HuH-7 (cell line): ENCODE measurements at places on chromosomes 11 and 22.

DNA sequence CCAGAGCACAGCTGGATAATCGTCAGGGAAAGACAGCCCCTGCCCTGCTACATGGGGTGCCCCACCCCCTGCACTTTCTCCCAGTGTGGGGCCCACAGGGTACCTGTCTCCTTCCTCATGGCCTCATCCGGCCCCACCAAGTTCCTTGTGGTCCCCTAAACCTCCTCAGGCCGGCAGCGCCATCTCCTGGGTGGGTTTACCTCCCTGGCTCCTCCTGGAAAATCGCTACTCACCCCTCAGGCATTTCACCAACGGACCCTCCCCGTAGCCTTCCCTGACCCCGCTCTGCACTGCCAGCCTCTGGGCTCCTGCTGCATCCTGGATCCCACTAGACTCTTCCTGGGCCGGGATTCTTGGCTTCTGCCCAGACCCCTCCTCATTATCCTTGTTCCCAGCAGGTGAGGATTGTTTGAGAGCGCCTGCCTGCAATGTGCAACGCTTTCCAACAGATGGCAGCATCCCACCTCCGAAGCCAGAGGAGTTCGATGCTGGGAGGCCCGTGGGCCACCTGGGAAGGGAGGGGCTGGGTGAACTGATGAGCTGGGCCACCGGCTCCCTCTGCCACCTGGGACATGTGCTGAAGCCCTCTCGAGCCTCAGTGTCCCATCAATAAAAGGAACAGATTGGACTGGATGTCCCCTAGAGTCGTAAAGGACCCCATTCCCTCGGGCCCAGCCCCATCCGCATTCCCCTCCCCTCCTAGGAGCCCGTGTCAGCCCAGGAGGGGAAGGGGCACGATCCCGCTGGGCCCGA, 44.2 kb upstream of the TTLL12 start:
- DNase-seq, result peak; percentile 95

DNA sequence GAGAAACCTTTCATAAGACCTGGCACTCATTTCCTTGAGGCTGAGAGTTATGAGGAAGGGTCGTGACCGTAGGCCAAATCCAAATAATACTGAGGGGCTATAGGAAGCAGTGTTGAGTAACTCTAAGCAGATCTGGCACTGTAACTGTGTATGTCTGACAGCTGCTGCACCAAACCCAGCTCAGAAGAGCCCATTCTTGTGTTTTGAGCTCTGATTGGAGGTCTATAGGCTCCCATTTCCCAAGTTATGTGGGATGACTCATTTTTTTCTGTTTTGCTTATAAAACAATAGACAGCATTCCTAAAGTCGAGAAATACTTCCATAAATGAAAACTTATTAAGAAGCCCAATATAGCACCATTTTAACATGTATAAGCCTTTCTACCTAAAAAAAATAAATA, 645.8 kb downstream of the DLG2 start:
- no peak for DNase-seq

GRCh38 chr11:15707971-15708370, 593.2 kb downstream of the INSC start:
- no peak for DNase-seq

GRCh38 chr22:26570864-26571525, 18.9 kb downstream of the TPST2 start:
- DNase-seq, result no peak

GRCh38 chr11:73298233-73298632, 9.8 kb upstream of the ARHGEF17 start:
- no peak for DNase-seq

- DNase-seq, result no peak
Measured at GRCh38 chr11:128618603-128619002, 31.2 kb upstream of the ETS1 start.
